Left renal cortex interstitium (tissue), 4 donors: ENCODE measurements at places on chromosomes 2 and 18. TPM values are rescaled to one million over a fixed set of nuclear protein-coding genes. Genes with fewer than 3 reads are reported as not detected.

GRCh38 chr2:167318581-167318980, 430.3 kb downstream of the XIRP2 start:
- no peak for DNase-seq

Gene EFHD1
- 78.2 TPM for polyA plus RNA-seq

GRCh38 chr2:19990416-19990728, 467 bp upstream of the WDR35 start:
- no peak for DNase-seq

Gene TMEM200C
- 1.1 TPM for polyA plus RNA-seq

DNA sequence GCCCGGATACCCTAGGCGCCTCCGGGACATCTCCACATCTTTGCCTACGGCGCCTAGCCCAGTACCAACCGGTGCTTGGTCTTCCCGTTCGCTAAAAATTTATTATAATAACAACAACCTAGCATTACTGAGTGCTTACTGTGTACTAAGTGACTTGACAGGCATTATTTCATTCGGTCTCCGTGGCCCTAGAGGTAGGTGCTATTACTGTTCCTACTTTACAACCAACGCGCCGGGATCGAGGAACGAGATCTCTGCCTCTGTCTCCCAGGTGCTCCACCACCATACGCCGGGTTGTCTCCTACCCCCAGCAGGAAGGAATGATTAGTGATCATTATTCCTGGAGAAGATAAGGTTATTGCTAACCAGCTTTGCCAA, 657 bp upstream of the BIN1 start:
- no peak for DNase-seq

Gene SMC6
- 35.9 TPM for polyA plus RNA-seq

DNA sequence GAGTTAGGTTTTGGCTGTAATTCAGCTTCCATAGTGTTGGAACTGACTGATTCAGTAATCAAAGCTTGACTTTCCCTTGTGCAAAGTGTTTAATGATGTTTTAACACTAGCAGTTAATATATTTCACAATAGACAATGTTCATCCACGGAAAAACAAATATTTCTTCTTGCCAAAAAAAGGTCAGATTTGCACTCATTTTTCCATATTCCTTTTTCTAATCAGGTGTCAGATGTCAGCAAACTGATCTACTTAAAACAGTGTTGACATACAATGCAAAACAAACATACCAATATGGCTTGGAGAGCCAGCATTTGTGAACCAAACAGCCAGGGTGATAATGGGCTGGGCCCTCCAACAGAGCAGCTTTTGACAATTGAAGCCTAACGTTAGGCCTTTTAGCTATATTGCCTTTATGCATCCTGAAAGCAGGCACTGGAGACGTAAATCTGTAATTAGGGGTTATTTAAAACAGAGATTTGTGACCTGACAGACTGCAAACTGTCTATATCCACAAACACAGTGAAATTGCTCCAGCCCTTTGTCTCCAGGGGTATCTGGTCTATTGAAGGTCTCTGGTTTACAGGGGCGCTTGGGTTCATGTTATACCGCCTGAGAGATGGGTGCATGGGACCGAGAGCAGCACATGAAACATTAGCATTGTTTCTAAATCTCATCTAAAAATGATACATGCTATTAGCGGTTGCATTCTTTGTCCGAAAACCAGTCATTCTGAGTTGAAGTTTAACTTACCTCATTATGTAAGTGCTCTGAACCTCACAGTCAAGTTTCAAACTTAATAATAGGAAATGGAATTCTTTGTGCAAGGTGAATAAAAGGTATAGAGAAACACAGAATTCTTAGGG, 7.1 kb upstream of the CDCA7 start:
- no peak for DNase-seq

GRCh38 chr18:58603375-58604067, 25.4 kb downstream of the ALPK2 start:
- no peak for DNase-seq

- no peak for DNase-seq
These were observed 108.5 kb downstream of the TMEM18 start for GRCh38 chr2:568639-569235.
